Mucosa of descending colon (tissue), 3 donors: ENCODE measurements at places on chromosomes 12 and 14.

GRCh38 chr12:131352296-131352900 is 358.5 kb upstream of the SFSWAP start:
- DNase-seq = no peak

DNA sequence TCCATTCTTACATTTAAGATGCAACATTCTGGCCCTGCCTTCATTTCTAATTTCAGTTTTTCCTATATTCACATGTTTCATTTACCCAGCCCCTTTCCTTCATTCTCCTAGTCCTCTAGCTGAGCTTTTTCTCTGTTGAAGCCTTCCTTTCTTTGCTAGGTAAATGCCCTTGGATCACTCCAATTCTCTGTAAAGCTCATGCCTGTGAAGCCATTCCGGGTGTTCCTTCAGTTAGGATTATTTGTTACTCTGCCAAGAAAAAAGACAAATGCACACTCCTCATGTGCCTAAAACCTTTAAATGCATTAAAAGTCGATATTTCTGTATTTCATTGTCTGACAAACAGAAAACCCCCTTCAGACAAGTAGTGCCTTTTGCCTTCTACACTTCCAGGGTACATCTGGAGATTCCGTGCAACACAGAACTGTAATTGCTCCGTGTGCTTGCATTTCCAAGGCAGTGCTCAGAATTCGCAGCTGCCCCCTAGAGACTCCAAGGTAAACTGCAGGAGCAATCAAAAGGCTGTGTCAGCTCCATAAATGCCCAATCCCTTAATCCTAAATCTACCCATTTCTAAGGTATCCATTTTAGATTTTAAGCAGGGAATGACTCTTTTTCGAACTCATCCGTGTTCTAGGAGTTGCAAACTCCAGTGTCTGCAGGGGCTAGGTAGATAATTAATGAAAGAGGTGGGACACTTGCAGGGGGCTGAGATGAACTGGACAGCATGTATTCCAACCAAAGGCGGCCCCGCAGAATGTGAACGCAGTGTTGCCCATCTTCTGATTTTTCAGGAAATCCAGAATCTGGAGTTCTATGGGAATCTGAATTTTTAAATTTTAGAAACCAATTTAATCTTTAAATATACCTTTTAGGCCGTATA is 320.2 kb downstream of the GRIN2B start:
- peak; percentile 37 for DNase-seq

GRCh38 chr14:104445832-104446381 is 133.7 kb upstream of the C14orf180 start:
- no peak for DNase-seq

DNA sequence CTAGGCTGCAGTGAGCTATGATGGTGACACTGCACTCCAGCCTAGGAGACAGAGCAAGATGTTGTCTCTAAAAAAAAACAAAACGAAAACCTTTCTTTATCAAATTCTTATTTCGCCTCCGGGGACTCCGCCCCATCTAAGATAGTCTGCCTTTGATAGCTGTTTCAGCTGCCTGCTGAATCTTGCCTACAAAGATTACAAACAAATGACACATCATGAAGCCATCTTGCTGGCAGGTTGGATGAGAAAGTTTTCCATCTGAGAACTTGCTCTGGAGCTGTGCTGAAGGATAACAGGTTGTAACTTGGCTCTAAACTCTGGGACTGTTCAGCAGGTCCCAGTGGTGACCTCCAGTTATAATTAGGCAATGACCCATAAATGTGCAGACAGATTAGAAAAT is 41.8 kb upstream of the AEBP2 start:
- DNase-seq = no peak
